Gastrocnemius medialis (tissue), 4 donors: ENCODE measurements at places on chromosomes 6 and 20. TPM values are rescaled to one million over a fixed set of nuclear protein-coding genes. Genes with fewer than 3 reads are reported as not detected.

The KHDRBS2 gene
- total RNA-seq = 0.44 TPM

The SIRPB1 gene
- not detected for total RNA-seq

The FNDC11 gene
- 0.13 TPM for total RNA-seq

The HLA-DRB1 gene
- 10.2 TPM for total RNA-seq
